Non-pigmented ciliary epithelial cell (primary cell): ENCODE measurements at places on chromosomes 5 and 9.

DNA sequence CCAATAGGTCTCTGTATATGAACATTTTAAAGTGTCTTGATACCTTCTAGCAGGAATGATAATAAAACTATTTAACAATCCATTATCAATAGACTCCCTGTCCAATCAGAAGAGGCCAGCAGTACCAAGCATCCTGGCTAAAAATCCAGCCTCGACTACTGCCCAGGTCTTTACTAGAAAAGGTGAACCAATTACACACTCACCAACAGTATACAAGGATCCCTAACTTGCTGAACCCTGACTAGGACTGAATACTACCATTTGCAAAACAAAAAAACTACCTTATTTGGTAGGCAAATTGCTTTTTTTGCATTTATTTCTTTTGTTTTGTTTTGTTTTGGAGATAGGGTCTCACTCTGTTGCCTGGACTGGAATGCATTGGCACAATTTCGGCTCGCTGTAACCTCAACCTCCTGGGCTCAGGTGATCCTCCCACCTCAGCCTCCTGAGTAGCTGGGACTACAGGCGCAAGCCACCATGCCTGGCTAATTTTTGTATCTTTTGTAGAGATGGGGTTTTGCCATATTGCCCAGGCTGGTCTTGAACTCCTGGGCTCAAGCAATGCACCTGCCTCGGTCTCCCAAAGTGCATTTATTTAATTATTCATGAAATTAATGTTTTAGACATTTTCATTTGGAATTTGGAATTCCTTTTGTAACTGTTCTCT, 27.5 kb downstream of the FNBP1 start:
- no peak for DNase-seq

GRCh38 chr5:158796812-158797497, 302.8 kb downstream of the EBF1 start:
- no peak for DNase-seq

DNA sequence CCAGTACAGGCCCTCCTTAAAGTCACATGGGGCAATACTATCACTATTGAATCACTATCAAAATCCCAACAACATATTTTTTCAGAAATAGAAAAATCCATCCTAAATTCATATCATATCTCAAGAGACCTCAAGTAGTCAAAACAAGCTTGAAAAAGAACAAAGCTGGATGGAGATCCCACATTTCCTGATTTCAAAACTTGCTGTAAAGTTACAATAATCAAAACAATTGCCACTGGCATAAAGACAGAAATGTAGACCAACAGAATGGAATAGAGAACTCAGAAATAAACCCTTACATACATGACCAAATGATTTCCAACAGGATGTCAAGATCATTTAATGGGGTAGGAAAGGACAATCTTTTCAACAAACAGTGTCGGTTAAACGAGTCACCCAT, 41.3 kb upstream of the CDKN2AIPNL start:
- no peak for DNase-seq

DNA sequence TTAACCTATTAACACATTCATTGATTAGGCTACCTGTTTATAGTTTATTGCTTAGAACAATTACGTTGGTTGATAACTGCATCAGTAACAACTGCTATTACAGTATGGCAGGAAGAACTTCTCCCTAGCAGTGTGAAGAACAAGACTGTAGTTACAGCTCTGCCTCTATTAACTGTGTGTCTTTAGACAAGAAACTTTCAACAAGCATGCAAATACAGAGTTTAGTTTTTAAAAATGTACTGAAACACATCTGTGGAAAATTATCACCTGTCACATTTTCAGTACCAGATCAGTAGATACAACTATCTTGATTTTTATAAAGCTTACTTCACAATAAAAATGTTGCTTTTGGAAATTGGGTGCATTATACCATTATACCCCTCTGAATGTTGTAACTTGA, 22.2 kb downstream of the ELL2 start:
- no peak for DNase-seq

- no peak for DNase-seq
Observed at GRCh38 chr9:20610591-20610990, 11.7 kb downstream of the MLLT3 start.

GRCh38 chr5:173530547-173530946, 85.9 kb downstream of the BOD1 start:
- DNase-seq = no peak

- DNase-seq = no peak
Observed at GRCh38 chr5:155466851-155467250, 453.3 kb downstream of the KIF4B start.

- DNase-seq = no peak
Observed at GRCh38 chr5:167478188-167478587, 813.3 kb upstream of the WWC1 start.

DNA sequence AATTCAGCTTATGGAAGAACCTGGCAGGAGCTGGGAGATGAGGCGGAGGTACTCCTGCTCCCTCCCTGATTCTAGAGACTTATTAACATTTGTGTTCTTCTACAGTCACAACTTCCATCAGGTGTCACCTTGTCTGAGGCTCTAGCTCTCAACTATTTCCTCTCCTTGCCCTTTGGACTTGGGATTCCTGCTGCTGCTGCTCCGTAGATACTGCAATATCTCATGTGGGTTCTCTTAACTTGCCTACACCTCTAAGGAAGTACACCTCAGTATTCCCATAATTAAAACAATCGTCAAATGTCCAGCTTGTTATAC, 21.2 kb downstream of the ANXA1 start:
- no peak for DNase-seq

DNA sequence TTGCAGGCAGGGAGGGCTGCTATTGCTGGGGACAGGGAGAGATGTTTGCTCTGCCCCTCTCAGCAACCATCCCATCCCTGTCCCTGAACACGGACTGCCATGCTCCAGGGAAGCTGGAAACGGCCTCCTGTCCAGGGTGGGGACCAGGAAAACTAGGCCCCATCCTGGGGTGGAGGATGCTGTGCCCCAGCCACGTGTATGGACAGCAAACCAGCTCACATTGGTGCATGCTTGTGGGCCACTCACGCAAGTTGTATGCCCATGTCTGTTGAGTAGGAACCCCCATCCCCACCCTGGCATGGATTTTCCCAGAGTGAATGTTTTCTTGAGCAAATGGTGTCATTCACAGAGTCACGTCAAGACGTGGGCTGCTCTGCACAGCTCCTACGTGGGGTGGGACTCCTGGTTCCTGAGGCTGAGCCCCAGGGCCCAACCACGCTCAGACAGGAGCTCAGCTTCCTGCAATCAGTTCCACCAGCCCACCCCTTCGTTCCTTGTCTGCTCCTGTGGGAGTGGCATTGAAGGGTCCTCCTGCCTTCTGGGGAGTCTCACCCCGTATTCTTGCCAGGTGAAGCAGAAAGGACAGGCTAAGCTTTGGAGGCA, 4.6 kb downstream of the UNC5A start:
- no peak for DNase-seq

DNA sequence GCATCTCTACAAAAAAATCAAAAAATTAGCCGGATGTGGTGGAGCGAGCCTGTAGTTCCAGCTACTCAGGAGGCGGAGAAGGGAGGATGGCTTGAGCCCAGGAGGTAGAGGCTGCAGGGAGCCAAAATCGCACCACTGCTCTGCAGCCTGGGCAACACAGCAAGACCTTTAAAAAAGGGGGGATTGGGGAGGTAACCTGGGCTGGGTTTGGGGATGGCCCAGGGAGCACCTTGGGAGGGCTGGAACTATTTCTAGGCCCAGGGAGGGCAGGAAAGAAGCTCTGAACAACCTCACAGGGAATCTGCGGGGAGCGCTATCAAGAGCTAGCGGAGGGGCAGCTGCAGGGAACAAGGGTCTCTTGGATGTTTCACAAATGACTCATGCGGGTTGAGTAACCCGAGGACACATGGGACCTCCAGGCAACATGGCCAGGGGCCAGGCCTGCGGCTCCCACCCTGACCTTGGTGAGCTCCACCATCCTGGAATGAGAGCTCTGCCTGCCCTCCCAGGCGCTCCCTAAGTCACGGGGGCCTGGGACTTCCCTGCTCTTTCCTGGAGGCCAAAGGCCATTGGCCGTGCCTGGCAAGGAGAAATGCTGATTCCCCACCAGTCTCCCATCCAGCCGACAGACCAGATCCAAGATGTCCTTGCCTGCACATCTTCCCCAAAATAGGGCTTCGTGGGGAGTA, 23.4 kb downstream of the SARDH start:
- DNase-seq = no peak

- no peak for DNase-seq
Observed at GRCh38 chr5:16759147-16759773, 142.5 kb upstream of the RETREG1 start.

- DNase-seq = no peak
Observed at GRCh38 chr5:82151662-82152061, 126.5 kb downstream of the RPS23 start.

- peak; percentile 73 for DNase-seq
Observed at GRCh38 chr9:99057665-99058625, 47.0 kb upstream of the TGFBR1 start.

GRCh38 chr5:115450741-115451140, 93.8 kb downstream of the FEM1C start:
- no peak for DNase-seq

- peak; percentile 73 for DNase-seq
Observed at GRCh38 chr9:77588271-77588937, 59.7 kb downstream of the GNA14 start.

DNA sequence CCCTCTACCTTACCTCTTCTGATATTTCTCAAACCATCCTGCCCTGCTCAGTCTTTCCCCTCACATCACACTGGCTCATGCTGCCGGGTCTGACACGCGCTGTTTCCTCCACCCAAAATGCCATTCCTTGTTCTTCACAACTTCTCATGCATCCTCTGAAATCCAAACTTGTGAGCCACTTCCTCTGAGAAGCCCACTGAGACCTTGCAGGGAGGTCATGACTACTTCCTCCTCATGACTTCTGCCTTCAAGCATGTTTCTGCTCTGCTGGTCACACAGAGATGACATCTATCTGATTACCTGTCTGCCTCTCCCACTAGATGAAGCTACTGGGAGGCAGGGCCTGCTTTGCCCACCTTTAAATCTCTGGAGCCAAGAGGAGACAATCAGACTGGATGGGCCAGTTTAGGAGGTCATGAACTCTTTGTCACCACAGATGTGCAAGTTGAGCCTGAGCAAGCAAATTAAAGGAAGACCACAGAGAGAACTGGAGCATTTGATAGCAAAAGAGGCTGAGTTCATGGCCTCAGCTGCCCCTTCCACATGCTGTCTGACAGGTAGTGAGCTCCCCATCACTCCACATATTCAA, 119.8 kb upstream of the TBC1D2 start:
- peak; percentile 76 for DNase-seq

DNA sequence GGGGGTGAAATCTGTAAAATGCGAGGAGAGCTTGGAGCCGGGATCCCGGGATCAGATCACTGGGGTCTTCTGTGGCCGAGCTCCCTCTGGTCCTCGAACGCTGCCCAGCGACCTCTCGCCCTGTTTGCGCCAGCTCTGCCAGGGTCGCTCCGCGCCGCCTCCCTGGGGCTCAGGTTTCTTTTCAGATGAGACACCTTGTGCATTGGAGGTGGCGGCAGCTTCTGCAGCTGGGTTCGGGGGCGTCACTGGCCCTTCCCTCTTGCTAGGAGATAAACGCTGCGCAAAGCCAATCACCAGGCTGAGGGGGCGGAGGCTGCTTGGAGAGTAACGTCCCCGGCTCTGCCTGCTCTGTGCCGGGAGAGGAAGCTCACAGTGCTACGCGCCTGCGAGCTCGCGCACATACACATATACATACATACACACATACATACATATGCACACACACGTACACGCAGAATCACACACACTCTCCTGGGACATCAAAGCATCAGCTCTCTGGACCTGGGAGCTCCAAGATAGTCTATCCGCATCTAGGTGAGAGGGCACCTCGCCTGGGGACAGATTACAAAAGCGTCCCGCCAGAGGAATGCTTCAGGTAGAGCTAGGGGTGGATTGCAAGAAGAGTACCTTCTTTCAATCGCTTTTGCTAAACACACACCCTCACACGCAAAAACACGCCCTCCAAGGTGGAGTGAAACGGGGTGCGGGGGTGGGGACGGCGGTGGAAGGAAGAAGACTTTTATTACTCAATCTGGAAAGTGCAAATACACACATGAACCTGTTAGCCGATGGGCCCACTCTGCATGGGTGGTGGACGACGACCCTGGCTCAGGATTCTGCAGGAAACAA, at the start of gene ST8SIA4:
TSS of gene ST8SIA4 (minus strand) at position 244 of the 849 bp plus-strand sequence. CDS start 327 bp downstream, outside the sequence.
- no peak for DNase-seq

DNA sequence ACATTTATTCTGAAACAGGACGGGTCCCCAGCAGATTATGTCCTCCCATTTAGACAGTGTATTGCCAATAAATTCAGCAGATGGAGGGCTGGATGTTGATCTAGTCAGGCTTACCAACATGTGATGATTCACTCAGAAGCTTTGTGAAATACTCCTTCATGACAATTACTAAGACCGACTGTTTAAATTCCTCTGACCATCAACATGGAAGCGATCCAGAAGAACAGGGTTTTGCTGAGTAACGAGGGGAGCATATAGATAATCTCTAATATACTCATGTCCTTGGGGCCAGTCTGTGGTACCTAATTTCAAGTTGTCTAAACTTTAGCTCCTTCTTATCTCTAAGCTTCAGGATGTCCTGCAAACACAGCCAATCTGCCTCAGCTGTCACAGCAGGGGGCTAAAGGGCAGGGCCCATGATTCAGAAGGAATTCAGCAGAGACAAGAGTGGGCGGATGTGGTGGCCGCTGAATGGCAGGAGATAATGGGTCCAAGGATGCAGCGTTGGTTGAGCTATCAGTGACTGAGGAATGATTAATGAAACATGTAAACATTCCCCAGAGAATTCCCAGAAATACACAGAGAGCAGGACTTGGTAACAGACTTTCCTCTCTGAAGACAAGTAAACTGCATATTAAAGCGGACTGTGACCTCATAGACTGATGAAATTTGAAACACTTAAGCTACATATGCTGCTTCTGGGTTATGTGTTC, 109.4 kb downstream of the ANKRD55 start:
- DNase-seq = peak; percentile 99

- no peak for DNase-seq
Observed at GRCh38 chr5:175060257-175060656, 335.9 kb downstream of the MSX2 start.

DNA sequence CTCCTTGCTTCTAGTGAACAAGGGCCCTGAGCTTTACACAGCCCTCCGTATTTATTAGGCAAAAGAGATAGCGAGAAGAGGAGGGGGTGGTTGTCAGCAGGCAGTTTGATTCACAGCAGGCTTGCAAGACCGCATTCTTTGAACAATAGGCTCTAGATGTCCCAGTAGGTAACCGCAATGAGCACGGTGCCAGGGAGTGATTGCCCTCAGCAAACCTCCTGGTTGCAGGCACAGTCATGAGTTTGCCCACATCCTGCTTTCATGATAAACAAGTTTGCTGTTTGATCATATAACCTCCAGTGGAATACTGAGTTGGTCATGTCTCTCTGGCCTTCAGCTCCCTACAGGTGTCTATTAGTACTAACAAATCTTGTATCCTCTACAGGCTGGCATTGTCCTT, 66.1 kb downstream of the CACNA1B start:
- DNase-seq = no peak

DNA sequence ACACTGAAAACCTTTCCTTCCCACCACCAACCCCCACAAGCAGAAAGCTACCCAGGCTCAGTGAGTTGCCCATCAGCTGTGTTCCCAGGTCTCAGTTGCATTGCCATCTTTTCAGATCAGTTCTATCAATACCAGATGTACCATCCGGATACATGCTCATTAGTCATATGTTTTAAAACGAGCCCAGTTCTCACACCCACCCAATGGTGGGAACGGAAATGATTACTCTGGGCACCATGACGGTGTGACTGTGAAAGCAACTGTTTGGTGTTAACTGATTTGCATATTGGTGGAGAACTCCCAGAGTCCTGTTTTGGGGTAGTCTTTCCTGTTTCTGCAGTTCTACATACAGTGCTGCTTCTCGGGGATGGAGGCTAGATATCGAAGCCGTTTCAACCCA, 212.3 kb downstream of the TRIM36 start:
- no peak for DNase-seq
